ENCODE measurements at places on chromosomes 3 and 15. TPM values are rescaled to one million over a fixed set of nuclear protein-coding genes. Genes with fewer than 3 reads are reported as not detected.

The ARGFX gene
- not detected for total RNA-seq

DNA sequence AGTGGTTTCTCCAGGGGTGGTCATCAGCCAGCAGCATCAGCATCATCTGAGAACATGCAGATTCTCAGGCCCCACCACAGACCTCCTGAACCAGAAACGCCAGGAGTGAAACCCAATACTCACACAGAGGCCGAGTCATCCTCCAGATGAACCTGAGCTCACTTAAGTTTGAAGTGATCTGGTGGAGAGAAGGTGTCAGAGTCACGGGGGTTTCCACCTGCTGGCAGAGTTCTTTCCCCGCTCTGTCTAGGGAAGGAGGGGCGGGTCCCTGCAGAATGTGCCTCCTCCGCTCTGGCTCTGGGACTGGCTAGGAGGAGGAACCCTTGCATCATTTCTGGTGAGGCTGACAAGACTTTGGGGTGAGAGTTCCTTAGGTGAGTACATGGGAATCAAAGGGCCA lies 13.3 kb upstream of the KIF23 start:
- no peaks in the 10 kb centered on the region for H3K36me3 ChIP-seq
- H3K4me1 ChIP-seq = no peaks in the 10 kb centered on the region
- H3K4me3 ChIP-seq = no peak overlapping the region
- no peak overlapping the region for H3K27ac ChIP-seq

DNA sequence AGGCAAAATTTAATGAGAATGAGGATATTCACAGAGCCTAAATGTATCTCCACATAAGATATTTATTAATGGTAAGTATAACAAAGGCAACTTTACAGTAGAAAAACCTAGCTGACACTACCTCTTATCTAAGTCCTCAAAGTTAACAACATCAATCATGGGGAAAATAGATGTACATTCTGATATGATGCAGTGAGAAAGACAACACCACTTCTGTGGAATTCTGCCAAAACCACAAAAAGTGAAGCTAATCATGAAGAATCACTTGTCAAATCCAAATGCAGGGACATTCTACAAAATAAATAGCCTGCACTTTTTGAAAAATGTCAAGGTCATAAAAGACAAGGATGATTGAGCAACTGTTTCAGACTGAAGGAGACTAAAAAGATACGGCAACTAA lies 27.5 kb upstream of the EOMES start:
- H3K27me3 ChIP-seq = no peaks in the 10 kb centered on the region
- no peak overlapping the region for H3K4me3 ChIP-seq
- H3K4me1 ChIP-seq = no peaks in the 10 kb centered on the region
- no peaks in the 10 kb centered on the region for H3K36me3 ChIP-seq

DNA sequence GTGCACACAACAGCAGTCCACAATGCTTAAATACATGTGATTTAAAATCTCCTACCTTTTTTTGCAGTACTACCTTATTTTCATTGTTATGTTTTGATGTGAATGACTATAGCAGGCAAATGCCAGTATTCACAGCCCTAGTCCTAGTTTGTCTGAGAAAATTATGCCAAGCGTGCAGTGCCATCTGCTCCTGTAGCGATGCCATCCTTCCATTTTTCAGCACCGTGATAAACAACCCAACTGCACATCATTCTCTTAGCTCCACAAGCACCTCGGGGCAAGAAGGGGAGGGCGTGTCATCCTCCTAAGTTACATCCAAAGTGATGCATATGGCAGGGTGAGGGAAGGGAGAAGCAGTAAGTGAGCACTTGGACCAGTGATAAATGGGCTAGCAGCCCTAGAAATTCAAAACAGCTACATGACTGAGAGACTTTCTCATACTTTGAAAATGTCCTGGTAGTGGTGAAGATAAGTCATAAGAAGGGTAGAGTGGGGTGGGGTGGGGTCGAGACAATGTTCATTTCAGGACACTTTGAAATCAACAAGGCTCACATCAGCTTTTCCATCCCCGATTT lies 198.8 kb downstream of the LSAMP start:
- no peaks in the 10 kb centered on the region for H3K27me3 ChIP-seq
- DNase-seq = no peak
- no peak overlapping the region for H3K27ac ChIP-seq
- H3K4me1 ChIP-seq = no peaks in the 10 kb centered on the region
- no peaks in the 10 kb centered on the region for H3K36me3 ChIP-seq

DNA sequence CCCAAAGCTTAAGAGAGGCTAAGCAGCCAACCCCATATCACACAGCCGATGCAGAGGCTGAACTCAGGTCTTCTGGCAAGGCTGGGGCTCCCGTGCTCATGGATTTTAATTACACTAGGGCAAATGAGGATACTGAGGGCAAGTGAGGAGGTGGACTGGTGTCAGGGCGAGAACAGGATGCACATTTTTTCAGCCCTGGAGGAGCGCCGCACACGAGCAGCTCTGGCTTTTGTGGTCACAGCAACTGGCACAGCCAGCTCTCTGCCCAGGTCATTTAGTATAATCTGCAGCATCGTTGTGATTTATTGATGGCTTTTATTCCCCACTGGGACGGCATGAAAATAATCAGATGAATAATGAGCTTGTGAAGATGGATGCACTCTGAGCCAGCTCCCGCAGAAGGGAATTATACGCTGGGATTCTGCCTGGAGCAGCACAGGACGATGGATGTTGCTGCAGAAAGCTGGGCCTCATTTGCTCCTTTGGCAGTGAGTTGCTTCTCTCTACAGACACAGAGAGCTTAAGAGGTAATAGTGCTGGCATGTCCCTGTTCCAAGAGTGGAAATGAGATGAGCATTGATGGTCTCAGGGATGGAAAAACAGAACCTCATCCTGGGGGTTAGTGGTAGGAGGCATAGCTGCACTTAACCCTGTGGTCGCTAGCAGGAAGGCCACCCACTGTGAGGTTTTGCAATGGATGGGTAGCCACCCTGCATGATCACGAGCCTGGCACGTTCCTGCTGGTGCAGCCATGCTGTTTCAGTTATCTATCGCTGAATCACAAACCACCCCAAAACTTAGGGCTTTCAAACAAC lies 135.4 kb downstream of the UACA start:
- H3K27ac ChIP-seq = no peak overlapping the region
- no peak for DNase-seq
- no peaks in the 10 kb centered on the region for H3K4me1 ChIP-seq
- H3K4me3 ChIP-seq = no peak overlapping the region

GRCh38 chr15:40246496-40247280 lies 7.8 kb downstream of the PAK6 start:
- H3K27me3 ChIP-seq = no peaks in the 10 kb centered on the region
- no peaks in the 10 kb centered on the region for H3K4me1 ChIP-seq
- no peak for DNase-seq
- H3K4me3 ChIP-seq = no peak overlapping the region
- no peaks in the 10 kb centered on the region for H3K36me3 ChIP-seq

DNA sequence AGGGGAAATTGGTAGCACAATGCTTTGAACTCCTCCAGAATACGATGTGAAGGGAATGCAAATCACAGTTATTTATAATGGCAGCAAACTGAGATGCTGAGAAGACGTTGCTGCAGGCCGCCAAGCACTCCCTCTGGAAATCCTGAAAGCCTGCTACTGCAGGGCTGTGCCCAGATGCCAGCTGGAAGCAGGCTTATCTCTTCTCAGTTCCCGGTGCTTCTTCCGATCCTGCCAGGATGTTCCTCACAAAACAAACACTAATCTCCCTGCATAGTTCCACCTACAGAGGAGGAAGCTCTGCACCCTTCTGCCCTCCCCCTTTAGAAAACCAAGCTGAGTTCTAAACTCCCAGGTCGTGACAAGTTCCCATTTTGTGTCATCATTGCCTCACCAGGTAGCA lies 201.7 kb upstream of the BCL6 start:
- no peak overlapping the region for H3K4me3 ChIP-seq
- H3K27ac ChIP-seq = no peak overlapping the region
- no peak for DNase-seq
- H3K27me3 ChIP-seq = no peaks in the 10 kb centered on the region
- no peaks in the 10 kb centered on the region for H3K36me3 ChIP-seq

The RTP3 gene
- total RNA-seq = not detected

The GOLGA8F gene
- not detected for total RNA-seq

DNA sequence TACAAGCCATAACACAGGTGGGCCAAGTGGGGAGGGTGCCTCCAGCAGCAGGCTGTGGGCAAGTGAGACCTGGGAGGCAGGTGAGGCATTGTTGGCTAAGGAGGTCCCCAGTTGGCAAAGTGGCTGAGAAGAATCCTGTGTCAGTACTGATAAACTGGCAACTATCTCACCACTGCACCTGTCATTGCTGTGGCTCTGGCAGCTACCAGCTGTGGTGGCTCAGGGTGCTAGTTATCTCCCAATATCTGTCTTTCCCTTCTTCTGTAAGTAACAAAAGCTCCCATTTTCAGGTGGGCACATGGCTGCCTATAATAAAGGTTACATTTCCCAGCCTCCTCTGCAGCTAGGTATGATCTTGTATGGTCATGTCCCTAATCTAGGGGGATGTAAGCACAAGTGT lies 80.6 kb upstream of the RNF7 start:
- H3K36me3 ChIP-seq = no peaks in the 10 kb centered on the region
- H3K27me3 ChIP-seq = no peaks in the 10 kb centered on the region
- no peak overlapping the region for H3K4me3 ChIP-seq
- H3K27ac ChIP-seq = no peak overlapping the region

The MCTP2 gene
- total RNA-seq = 2.4 TPM

DNA sequence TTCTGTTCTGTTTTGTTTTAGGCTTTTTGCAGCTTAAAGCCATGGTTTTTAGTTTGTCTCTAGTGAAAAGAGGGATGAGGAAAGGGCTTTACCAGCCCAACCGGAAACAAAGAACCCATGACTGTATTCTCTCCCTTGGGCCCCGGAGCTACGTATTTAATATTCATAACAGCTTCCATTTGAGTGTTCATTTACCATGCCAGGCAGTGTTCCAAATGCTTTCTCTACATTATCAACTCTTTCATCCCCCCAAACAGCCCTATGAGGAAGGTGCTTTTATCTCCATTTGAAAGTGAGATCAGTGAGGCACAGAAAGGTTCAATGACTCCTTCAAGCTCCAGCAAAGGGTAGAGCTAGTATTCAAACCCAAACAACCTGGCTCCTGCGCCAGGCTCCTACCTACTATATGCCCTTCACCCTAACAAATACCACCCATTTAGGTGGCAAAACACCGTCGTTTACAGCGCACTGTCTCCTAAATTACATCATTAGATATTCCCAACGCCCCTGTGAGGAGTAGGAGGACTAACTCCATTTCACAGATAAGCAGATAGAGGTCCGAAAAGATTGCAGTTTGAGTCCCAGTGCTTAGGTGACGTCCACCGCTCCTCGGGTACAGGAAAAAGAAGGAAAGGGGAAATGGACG lies 27.9 kb downstream of the GTPBP8 start:
- DNase-seq = no peak
- H3K27ac ChIP-seq = peak overlapping the region; percentile 93
- H3K4me3 ChIP-seq = peak overlapping the region; percentile 88
- no peaks in the 10 kb centered on the region for H3K27me3 ChIP-seq

The WDR93 gene
- 0.17 TPM for total RNA-seq

The XIRP1 gene
- not detected for total RNA-seq

DNA sequence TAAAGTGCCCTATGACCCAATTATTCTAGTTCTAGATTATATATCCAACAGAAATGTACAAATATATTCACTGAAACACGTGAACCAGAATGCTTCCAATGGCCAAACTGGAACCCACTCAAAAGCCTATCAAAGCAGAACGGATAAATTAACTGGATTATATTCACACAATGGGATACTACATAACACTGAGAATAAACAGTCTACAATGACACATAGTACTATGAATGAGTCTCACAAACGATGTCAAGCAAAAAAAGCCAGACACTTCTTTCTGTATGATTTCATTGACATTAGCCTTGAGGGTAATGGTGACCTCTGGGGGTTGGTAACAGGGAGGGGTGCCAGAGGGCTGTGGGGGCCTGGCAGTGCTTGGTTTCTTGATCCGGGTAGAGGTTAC lies 50.9 kb upstream of the HACD2 start:
- H3K36me3 ChIP-seq = peaks cover 30% of the 10 kb centered on the region
- H3K27ac ChIP-seq = peak overlapping the region; percentile 94
- peak overlapping the region; percentile 7 for H3K4me3 ChIP-seq

The SCAANT1 gene
- not detected for total RNA-seq

DNA sequence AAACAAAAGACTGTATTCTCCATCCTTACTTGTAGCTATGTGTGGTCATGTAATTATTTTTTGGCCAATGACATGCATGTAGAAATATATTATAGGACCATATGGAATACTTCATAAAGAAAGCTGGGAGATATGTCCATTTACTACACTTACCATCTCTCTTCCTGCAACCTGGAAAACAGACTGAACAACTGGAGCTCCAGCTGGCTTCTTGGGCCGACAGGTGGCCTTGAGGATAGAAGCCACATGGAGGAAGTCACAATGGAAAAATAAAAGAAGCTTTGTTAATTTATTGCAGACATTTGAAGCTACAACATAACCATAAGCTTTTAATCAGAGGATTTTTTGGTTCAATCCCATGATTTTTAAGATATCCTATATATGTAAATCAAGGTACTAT lies 167.9 kb upstream of the CBLB start:
- H3K27me3 ChIP-seq = no peaks in the 10 kb centered on the region
- H3K4me1 ChIP-seq = no peaks in the 10 kb centered on the region
- no peaks in the 10 kb centered on the region for H3K36me3 ChIP-seq
- no peak overlapping the region for H3K4me3 ChIP-seq

- no peak overlapping the region for H3K4me3 ChIP-seq
- no peak for DNase-seq
- no peaks in the 10 kb centered on the region for H3K4me1 ChIP-seq
- H3K27me3 ChIP-seq = no peaks in the 10 kb centered on the region
- H3K27ac ChIP-seq = no peak overlapping the region
Measured at GRCh38 chr3:120608506-120608905, 12.4 kb downstream of the NDUFB4 start.

GRCh38 chr15:45449916-45450867 lies 71.8 kb upstream of the GATM start:
- no peak overlapping the region for H3K4me3 ChIP-seq
- no peak for DNase-seq
- no peak overlapping the region for H3K27ac ChIP-seq
- H3K36me3 ChIP-seq = no peaks in the 10 kb centered on the region
- H3K27me3 ChIP-seq = no peaks in the 10 kb centered on the region
